ENCODE measurements at places on chromosomes 16 and 17.

GRCh38 chr16:20089246-20089965 lies 15.7 kb upstream of the GPR139 start:
- DNase-seq, result no peak

- DNase-seq, result no peak
Measured at GRCh38 chr17:80427366-80428282, 12.7 kb downstream of the ENDOV start.

GRCh38 chr17:28746611-28747050 lies 2.8 kb downstream of the TRAF4 start:
- no peak for DNase-seq

- no peak for DNase-seq
Measured at GRCh38 chr17:7647018-7647417, 3.7 kb upstream of the ATP1B2 start.

- DNase-seq, result no peak
Measured at GRCh38 chr17:28777178-28777577, 33.4 kb downstream of the TRAF4 start.

DNA sequence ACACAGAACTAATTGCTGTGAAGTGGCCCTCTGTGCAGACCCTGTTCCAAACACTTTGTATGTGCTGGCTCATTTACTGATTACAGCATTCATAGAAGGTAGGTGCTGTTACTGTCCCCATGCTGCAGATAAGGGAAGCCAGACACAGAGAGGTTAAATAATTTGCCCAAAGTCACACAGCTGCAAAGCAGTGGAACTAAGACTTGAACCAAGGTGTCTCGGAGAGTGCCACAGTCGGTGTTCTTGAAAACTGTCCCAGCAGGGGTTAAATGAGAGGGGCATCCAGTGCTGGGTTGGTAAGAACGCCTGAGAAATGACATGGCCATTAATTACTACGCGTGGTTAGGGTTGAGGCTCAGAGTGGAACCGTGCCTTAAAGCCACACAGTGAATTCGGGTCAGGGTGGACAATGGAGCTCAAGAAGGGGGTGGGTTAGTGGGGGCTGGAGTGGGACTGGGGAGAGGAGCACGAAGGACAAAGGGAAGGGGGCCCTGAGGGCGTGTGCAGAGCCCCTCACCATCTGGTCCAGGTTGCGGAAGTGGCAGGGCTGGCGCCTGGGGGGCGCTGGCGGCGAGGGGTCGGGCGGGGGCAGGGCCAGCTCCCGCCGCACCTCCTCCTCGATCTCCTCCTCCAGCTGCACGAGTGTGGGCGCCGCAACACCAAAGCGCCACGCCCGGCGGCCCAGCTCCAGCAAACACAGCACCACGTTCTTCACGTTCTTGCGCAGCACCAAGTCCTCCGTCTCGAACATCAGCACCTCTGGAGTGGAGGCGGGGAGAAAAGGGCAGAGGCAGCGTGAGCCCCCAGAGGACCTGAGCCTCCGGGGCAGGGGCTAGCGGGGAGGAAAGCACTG lies 3.3 kb downstream of the GAS2L2 start:
- no peak for DNase-seq

DNA sequence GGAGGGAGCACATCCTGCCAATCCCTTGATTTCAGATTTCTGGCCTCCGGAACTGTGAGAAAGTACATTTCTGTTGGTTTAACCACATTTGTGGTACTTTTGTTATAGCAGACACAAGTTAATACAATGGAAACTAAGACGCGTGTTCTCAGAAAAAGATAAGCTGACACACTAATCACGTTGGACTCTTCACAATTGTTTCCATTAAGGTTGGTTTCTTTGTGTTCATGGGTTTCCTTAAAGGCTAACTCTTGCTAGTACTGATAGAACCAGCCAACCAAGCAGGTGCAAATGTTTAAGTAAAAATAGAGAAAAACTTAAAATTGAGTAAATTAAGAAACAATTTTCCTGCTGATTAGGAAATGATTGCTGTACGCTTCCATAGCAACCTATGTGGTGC lies 59.4 kb downstream of the CMC2 start:
- no peak for DNase-seq

GRCh38 chr16:3988824-3989223 lies 108.3 kb upstream of the CREBBP start:
- no peak for DNase-seq

- peak; percentile 78 for DNase-seq
Measured at GRCh38 chr17:7014995-7015958, 2.9 kb downstream of the RNASEK start.

DNA sequence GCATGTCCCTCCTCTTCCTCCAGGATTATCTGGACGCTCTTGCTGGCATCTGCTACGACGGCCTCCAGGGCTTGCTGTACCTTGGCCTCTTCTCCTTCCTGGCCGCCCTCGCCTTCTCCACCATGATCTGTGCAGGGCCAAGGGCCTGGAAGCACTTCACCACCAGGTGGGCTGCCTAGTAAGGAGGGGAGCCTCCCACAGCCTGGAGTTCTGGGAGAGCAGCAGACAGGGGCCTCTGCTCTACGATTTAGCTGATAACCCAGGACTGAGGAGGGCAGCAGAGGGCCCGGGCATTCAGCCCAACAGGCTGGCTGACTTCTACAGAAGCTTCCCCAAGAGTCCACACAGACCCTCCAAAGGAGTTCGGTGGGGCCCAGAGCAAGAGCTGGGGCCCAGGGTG lies 21.8 kb upstream of the DNAI2 start:
- DNase-seq, result no peak

GRCh38 chr16:72424757-72425156 lies 252.8 kb upstream of the PMFBP1 start:
- no peak for DNase-seq

GRCh38 chr17:39777534-39778365 lies 40.0 kb downstream of the GRB7 start:
- DNase-seq, result no peak

DNA sequence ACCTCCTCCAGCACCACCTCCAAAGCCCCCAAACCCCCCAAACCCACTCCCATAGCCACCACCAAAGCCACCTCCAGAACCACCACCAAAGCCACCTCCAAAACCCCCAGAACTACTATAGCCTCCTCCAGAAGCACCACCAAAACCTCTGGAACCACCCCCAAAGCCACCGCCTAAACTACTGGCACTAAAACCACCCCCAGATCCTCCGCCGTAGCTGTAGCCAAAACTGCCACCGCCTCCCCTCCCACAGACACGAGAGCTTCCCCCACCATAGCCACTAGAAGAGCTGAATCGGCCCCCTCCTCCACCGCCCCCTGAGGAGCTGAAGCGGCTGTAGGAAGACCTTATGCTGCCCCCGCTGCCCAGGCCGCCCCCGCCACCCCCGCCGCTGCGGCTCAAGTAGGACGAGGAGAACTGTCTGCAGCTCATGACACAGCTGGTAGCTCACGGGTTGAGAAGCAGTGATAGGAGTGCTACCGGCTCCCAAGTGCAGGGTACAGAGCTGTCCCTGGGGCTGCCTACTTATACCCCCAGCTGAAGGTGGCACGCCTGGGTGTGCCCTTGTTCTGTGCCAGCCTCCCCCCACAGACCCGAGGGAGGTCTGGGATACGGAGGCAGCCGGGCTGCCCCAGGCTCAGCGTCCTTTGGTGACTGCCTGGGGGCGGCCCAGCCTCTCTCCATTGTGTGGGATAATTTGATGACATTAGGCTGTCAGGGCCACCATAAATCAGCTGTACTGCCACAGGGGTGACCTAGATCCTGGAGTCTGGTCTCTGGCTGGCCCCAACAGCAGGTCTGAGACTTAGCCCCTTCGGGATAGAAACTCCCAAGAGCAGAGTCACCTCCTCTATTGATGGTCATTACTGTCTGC lies at the start of gene KRT9:
TSS of gene KRT9 (minus strand) at position 499 of the 874 bp plus-strand sequence. CDS start at position 432, 67 bp downstream.
- DNase-seq, result no peak

DNA sequence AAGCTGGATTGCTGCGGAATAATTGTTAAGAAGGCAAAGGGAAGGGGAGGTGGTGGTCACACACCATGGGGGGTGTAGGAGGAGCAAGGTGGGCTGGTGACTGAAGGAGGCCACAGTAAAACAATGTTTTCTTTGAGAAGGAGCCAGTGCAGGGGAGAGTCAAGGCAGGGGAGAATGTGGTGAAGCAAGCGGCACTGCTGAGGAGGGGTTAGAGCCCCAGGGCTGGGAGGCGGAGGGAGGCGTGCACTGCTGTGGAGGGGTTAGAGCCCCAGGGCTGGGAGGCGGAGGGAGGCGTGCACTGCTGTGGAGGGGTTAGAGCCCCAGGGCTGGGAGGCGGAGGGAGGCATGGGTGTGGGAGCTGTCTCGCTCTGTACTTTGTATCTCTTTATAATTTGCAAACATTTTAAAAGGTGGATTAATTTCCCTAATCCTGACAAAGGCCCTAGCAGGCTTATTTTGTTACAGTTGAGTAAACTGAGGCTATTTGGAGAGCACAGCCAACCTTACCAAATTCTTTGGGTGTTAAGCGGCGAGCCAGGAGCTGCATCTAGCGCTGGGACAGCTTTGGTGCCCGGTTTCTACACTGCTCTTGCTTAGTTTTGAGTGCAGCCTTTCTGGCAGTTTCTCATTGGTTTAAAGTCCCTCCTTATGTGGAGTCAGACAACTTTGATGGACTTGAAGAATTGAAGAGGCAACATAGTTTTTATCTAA lies 20.9 kb downstream of the RPTOR start:
- no peak for DNase-seq

DNA sequence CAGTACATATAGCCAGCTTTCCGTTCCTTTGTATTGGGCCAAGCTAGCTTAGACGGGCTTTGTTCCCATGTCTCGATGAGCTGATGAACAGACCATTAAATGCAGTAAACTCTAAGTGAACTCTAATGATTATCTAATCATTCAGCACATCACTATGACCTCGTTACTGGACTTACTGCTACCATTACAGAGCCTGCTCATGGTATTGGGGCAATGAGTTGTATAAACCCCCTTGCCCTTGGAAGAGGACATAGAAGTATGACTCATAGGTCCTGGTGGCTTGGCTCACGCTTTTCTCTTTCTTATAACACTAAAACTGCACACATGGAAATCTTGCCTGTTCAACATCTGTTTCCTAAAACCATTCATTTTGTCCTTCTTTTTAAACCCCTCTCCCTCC lies 93.6 kb upstream of the DYNLRB2 start:
- DNase-seq, result no peak

GRCh38 chr16:66332634-66333610 lies 33.6 kb upstream of the CDH5 start:
- DNase-seq, result no peak

GRCh38 chr17:8405499-8406016 lies 7.9 kb upstream of the RNF222 start:
- DNase-seq, result no peak

GRCh38 chr16:12416136-12416787 lies 387.4 kb downstream of the CPPED1 start:
- no peak for DNase-seq

GRCh38 chr16:1769402-1770300 lies 1.7 kb downstream of the NME3 start:
- no peak for DNase-seq

GRCh38 chr16:29927070-29927905 lies 1.3 kb upstream of the KCTD13 start:
- DNase-seq, result no peak

DNA sequence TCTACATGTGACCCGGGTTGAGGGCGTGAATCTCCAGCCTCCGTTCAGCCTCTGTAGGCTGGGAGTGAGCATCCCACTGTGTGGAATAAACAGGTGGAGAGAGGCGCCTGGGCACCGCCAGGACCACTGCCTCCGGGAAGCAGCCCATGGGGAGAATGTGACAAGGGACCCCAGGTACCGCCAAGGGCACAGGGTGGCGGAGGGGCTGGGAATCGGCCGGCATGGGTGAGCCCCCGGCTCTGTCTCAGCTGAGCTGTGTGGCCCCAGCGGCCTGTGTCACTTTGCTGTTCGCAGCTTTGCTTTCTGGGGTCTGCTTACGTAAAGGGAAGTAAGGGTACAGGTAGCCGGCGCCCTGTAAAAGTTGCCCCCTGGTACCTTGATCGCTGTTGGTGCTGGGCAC lies 11.5 kb downstream of the GSE1 start:
- DNase-seq, result no peak

DNA sequence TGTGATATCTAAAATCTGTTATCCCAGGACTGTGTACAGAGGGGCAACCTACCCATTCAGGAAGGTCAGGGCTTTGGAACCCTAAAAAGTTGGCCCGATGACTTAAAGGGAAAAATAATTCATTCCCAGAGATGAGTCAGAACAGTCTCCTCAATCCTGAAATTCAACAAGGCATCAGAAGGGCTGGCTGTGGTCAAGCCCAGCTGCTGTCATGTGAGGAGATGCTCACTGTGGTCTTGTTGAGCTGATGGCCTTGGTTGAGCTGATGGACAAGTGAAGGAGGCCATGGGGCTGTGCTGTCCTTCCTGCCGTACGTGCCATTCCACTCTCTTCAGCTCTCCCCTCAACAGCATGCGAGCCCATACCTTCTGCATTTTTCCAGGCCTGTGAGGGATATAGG lies 20.9 kb upstream of the DRG2 start:
- DNase-seq, result no peak

GRCh38 chr17:41824086-41824485 lies 11.3 kb downstream of the FKBP10 start:
- DNase-seq, result no peak

- DNase-seq, result no peak
Measured at GRCh38 chr17:72123530-72124437, 3.0 kb downstream of the SOX9 start.

DNA sequence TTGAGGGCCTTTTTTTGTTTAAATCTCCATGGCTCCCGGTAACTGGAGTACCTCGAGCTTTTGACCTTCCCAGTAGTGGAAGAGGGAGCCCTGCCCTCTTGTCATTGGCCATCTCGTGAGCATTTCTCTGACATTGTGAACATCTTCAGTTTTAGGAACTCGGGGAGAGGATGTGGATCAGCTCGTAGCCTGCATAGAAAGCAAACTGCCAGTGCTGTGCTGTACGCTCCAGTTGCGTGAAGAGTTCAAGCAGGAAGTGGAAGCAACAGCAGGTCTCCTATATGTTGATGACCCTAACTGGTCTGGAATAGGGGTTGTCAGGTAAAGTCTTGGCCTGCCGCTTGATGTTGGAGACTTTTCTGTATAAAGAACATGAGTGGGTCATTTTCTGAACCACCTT lies 24.3 kb downstream of the NTAN1 start:
- DNase-seq, result no peak

- DNase-seq, result no peak
Measured at GRCh38 chr17:45384789-45385262, 47.8 kb downstream of the ARHGAP27 start.

DNA sequence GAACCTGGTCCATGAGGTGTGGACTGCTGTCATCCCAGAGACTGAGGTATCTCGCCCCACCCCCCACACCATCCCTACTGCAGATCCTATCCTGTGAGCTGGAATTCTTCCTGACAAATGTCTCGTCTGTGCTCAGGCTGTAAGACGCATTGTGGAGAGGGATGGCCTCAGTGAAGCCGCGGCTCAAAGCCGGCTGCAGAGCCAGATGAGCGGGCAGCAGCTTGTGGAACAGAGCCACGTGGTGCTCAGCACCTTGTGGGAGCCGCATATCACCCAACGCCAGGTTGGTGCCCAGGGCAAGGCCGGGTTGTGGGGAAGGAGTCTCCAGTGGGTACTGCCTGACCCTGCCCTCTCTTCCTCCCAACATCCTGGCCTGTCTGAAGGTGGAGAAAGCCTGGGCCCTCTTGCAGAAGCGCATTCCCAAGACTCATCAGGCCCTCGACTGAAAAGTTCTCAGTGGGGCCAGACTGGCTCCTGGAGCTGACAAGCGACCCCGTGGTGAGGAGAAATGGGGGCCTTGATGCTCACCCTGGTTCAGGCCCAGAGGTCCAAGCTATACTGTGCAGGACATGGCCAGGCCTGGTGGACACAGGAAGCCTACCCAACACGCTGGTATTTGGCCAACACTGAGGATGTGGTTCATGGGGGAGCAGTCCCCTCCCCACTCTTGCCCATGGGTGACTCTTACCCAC lies 1.2 kb upstream of the MLX start:
- no peak for DNase-seq

GRCh38 chr17:1940810-1941185 lies 84.3 kb downstream of the RTN4RL1 start:
- DNase-seq, result no peak

- DNase-seq, result peak; percentile 66
Measured at GRCh38 chr17:8121681-8122421, 2.1 kb downstream of the HES7 start.
